ENCODE measurements at places on chromosomes 11 and 22.

GRCh38 chr11:66743271-66743968 is 14.4 kb upstream of the SPTBN2 start:
- DNase-seq: no peak

- no peak for DNase-seq
These were observed 86.1 kb downstream of the APIP start for GRCh38 chr11:34830035-34830434.

GRCh38 chr11:9089636-9090035 is 1.8 kb downstream of the SCUBE2 start:
- DNase-seq: no peak

GRCh38 chr11:35177370-35177769 is 38.4 kb downstream of the CD44 start:
- DNase-seq: no peak

DNA sequence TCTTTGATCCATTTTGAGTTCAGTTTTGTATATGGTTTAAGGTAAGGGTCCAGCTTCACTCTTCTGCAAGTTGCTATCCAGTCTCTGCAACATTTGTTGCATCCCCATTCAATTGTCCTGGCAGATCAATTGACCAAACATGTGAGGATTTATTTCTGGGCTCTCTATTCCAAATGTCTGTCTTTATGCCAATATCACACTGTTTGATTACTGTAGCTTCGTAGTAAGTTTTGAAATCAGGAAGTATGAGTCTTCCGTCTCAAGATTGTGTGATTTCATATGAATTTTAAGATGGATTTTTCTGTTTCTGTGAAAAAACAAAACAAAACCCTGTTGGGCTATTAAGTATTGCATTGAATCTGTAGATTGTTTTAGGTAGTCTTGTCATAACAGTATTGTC is 17.0 kb downstream of the APLP2 start:
- DNase-seq: no peak

- DNase-seq: no peak
These were observed 28.5 kb downstream of the P4HA3 start for GRCh38 chr11:74282914-74283371.

- no peak for DNase-seq
These were observed 2.9 kb downstream of the DAGLA start for GRCh38 chr11:61682906-61683675.

All from NCI-H1417 treated with DMSO at 0.1 percent for 48 hours (cell line).